ENCODE measurements at places on chromosomes 16 and 17.

- DNase-seq, result no peak
These were observed 10.8 kb downstream of the ZG16B start for GRCh38 chr16:2840914-2841313.

- no peak for DNase-seq
These were observed 7.0 kb upstream of the MILR1 start for GRCh38 chr17:64441772-64442540.

- peak; percentile 85 for DNase-seq
These were observed 64.1 kb downstream of the TIMM22 start for GRCh38 chr17:1060991-1061390.

GRCh38 chr17:17028059-17028877 is 14.0 kb upstream of the MPRIP start:
- no peak for DNase-seq

DNA sequence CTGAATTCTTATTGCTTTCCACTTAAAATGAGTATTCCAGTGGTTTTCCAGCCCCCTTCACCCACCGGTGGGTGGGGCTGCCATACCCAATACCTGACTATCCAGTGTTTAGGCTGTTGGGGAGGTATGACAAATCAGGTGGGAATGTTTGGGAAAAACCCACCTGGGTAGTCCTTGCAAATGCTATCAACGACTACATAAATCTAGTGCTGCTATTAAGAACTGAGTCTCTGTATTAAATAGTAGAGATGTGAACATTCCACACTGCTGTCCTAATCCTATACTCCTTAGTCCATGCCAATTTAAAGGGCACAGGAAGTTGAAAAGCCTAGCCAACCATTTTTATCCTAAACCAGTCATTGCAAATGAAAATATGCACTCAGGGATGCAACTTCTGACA is 126.6 kb downstream of the AXIN2 start:
- DNase-seq, result no peak

GRCh38 chr16:72380283-72380682 is 208.3 kb upstream of the PMFBP1 start:
- DNase-seq, result no peak

- DNase-seq, result no peak
These were observed 43.5 kb upstream of the MNT start for GRCh38 chr17:2444382-2444781.

GRCh38 chr17:41009301-41009760 is 403 bp upstream of the KRTAP3-1 start:
- DNase-seq, result no peak

DNA sequence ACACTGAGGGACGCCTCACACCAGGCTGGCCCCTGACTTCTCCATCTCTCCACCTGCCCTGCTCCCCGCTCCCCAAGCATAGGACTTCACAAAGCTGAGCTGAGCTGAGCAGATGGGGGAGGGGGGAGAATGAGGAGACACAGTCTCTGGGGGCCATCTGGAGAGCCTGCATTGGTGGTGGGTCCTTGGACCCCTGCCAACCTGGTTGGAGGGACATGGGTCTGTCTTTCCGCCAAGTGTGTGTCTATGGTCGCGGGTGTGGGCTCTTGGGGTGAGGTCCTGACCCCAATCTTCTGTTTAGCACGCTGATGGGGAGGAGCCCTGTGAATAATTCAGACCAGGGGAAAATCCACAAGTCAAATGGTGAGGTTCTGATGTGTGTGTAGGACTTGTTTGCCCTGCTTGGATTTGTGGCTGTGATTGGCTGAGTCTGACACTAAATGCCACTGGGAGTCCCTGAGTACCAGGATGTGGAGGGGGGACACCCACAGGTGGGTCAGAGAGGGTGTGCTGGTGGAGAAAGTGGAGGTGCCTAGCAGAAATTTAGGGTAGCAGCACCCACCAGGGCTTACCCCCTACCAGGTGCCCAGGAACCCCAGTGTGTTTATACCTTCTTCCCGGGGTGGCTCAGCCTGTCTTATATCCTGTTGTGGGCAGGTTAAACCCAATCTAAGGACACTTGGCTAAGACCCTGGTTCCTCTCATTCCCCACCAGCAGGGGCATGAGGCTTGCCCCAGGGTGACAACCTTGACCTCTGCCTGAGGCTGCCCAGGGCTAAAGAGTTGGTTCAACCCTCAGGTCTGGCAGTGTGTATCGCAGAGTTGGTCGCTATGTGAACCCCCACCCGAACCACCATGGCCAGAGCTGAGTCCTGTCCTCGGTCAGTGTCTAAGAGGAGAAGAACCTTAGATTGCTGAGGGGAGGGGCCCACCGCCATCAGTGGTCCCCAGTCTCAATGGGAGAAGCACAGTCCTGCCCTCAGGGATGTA is 2.1 kb downstream of the FMNL1 start:
- DNase-seq, result no peak

DNA sequence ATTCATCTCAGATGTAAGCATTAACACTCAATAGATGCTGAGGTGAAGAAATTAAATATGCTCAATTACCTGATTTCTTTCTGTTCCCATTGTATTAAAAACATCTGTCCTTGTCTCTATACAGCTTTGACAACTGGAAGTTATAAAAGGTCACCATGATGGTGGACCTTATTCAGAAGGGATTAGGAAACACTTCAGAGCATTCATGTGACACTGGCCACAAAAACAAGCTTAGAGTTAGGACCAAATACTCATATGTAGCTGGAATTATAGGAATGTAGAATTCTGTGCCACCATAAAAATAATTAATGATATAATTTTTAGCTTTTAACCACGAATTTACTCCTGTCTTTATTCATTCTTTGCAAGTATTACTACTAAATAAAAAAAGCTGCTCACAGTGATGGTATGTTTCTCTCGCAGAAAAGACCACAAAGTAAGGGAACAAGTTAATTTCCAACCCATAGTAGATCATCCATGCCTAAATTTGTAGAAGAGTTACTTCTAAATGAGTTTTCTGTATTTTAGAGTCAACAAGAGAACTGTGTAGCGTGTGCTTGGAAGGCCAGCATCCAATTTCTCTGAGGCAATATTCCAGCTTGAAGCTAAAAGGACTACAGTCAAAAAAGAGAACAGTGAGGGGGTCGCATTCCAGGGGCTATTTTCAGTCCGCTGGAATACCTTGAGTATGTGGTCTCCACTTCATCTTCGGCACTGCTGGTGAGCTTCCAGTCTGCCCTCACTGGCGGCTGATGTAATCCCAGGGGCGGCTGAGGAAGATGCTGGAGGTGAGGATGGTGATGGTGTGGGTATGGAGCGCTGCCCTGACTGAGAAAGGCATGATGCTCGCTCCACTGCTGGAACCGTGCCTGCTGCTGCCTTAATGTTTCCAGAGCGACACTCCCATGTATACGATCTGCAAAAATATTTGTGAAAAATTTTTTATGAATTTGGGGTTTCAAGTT is 63.7 kb downstream of the CACNG1 start:
- no peak for DNase-seq

- DNase-seq, result no peak
These were observed 22.7 kb downstream of the USP22 start for GRCh38 chr17:21019976-21020586.

DNA sequence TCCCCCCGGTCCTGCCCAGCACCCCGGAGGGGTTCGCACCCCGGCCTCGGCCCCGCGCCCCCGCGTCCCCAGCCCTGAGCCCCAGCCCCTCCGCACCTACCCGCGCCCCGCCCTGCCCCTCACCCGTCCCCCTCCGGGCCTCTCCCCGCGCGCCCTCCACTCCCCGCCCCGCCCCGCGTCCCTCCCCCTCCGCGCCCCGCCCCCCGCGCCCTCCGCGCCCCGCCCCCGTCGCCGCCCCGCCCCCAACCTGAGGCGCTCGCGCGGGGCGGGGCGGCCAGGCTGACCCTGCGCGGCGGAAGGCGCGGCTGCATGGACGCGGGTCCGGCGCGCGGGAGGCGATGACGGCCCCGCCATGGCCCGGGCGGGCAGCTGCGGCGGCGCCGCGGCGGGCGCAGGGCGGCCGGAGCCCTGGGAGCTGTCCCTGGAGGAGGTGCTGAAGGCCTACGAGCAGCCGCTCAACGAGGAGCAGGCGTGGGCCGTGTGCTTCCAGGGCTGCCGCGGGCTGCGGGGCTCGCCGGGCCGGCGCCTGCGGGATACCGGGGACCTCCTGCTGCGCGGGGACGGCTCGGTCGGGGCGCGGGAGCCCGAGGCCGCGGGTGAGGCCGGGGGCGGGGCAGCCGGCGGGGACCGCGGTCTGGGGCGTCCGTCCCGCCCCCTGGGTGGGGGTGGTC is at the start of gene SPIRE2:
SPIRE2 (plus strand) TSS at position 277 of the 671 bp plus-strand sequence; CDS start at position 353, 76 bp downstream.
- DNase-seq, result no peak

DNA sequence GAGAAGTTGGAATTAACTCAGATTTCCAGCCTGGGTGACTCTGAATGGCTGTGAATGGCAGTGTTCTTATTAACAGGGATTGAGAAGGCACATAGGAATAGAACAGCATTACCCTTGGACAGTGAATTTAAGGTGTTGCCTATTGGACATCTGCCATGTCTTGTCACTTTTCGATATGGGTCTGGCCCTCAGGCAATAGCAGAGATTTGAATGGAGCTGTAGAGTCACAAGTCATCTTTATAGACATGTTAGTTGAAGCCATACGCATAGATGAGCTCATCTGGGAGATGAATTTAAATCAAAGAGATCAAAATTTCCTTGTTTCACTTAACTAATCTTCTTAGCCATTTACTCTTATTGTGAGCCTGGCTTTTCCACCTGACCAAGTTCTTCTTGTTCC is 14.9 kb upstream of the DHRS11 start:
- DNase-seq, result no peak

- peak; percentile 12 for DNase-seq
These were observed 145.5 kb upstream of the SOX9 start for GRCh38 chr17:71975331-71975801.

GRCh38 chr17:28949185-28950016 is 1.9 kb downstream of the PHF12 start:
- DNase-seq, result no peak

GRCh38 chr17:21160401-21160800 is 33.6 kb downstream of the DHRS7B start:
- no peak for DNase-seq

GRCh38 chr17:12098568-12098967 is 77.9 kb downstream of the MAP2K4 start:
- DNase-seq, result no peak

DNA sequence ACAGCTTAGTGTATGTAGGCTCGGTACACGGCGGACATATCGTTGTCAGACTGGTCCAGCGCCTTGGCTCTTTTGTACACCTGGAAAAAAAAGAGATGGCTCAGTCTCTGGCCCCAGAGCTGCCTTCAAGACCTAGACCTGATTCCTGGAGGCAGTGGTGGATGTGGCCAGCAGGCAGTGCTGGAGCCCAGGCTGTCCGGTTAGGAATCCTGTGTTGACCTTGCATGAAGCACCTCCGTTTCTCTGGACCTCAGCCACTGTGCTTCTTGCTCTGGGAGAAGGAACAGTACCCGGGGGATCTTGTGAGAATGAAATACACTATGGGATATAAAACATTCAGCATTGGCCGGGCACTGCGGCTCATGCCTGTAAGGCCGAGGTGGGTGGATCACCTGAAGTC is 2.8 kb upstream of the ROGDI start:
- no peak for DNase-seq

DNA sequence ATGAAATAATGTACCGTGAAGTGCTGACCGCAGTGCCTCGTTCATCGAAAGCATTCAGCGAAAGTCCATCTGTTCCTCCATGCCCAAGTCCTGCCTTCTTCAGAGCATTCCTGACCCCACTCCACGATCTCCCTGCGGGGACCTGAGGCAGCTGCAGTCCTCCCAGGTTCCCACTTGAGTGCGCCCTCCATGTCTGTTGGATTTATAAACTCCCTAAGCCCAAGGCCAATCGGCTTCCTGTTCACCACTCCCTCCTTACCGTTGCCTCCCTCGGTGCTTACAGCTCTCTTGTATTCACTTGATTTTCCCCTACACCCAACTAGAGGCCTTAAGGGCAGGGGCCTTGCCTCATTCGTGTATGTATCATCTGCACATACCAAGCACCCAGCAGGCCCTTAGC is 2.8 kb downstream of the RAD51D start:
- DNase-seq, result no peak

GRCh38 chr17:75688209-75688825 is 21.2 kb downstream of the SAP30BP start:
- no peak for DNase-seq

- DNase-seq, result no peak
These were observed 8.8 kb downstream of the CD2BP2 start for GRCh38 chr16:30346286-30346685.

GRCh38 chr16:85003076-85003475 is 8.3 kb downstream of the ZDHHC7 start:
- no peak for DNase-seq

DNA sequence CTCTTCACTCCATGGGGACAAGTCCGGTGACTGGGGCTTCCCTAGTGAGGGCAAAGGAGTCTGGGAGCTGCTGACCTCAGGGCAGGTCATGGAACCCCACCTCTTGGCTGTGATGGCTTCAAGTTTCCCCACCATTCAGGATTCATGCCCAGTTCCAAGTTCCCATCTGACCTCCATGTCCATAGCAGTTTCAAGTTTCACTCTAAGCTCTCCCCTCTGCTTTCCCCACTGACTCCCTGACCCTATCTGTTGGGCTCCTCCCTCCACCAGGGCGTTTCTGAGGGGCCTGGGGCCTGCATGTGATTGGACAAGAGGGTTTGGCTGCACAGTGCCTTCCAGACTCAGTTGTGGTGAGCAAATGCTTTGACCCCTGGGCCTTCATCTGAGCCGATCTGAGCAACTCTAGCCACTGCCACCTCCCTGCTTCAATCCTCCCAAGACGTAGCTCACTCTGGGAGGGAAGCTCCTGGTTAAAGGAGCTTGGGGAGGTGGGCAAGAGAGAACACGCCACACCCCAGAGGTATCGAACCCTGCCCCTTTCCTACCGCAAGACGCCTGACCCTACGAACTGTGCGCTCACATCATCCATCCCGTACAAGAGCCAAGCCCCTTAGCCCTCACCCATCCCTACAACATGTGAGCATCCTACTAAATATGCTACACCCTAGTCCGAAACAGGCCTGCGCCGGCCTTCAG is 8.3 kb downstream of the ZNF629 start:
- DNase-seq, result no peak

DNA sequence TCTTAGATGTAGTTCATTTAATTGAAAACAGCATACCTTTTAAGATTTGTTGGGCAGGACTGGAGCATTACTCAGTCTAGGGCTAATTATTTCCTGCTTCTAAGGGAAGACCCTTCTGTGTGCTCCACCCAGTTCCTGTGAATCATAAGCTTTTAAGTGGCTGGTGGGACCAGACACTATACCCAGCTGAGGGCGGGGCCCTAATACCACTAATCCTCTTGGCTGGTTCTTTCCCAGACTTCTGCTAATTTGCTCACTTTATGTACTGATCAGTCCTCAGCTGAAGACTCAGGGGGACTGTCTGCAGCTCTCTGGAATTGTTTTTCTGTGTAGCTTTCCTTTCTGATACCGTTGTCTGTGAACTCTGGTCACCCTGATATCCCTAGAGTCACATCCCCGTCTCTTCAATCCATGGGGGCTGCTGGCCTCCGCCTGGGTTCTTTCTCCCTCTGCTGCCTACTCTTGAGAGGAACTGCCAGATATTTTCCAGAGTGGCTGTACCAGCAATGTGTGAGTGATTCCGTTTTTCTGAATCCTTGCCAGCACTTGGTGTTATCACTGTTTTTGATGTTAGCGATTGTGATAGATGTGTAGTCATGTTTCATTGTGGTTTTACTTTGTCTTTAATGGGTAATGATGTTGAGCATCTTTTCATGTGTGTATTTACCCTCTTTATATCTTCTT is 35.1 kb downstream of the MFSD11 start:
- DNase-seq, result no peak

GRCh38 chr17:6701719-6702118 is 11.4 kb downstream of the SLC13A5 start:
- DNase-seq, result no peak
